ENCODE measurements at places on chromosomes 11 and 22. TPM values are rescaled to one million over a fixed set of nuclear protein-coding genes. Genes with fewer than 3 reads are reported as not detected.

- no peak for DNase-seq
Measured at GRCh38 chr11:66131937-66132632, 62.0 kb downstream of the PACS1 start.

DNA sequence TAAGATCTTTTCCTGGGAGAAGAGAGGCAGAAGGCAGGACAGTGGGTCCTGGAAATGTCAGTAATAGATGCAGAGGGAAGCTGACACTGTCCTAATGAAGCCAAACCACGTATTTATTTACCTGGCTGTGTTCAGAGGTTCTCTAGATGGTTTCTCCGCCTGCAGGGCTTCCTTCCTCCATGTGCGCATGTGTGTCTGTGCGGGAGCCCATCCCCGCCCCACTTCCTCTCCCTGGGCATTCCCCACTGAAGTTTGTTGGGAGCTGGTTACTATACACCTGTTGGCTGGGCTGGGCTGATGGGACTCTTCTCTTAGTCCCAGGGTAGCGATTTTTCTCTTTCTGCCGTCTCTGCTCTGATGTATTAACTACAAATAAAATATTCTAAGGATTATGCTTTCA is 204.9 kb upstream of the TBCEL start:
- DNase-seq, result no peak

DNA sequence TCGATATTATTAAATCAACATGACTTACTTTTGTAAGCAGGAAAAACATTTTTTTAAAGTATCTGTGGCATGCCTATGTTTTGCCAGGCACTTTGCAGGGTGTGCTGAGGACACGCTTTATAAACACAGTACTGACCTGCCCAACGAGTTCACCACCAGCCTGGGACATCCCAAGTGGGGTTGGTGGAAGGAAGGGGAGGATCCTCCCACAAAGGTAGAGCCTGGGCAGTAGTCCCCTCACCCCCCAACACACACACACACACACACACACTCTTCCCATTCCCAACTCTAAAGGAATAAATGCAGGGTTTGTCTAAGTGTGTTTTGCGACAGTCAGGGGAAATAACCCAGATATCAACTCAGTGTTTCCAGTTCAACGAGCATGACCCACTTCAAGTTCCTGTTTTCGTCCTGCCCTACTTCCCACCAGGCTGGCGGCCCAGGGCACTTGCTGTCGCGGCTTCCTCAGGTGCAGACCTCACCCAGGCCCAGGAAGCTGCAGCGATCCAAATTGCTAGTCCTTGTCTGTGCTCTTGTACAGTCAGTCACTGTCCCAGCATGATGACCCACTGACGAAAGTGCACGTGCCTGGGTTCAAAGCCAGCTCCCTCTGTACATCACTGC is 3.1 kb downstream of the CERK start:
- peak; percentile 57 for DNase-seq

DNA sequence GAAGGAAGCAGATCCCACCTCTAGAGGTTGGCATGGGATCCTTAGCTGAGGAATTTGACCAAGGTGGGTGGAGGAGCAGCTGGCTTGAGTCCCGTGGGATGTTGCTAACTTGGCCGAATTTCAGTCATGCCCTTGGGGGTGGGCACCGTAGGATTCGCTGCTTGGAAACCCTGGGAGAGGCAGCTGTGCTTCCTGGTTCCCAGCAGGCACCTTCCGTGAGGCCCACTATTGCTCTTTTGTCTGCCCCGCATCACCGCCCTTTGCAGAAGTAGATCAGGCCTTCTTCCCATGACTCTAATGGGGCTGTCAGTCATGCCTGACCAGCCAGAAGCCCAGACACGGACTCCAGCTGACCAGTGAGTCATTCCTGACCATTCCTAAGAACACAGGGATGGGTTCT is 292.3 kb upstream of the SYN3 start:
- DNase-seq, result no peak

GRCh38 chr11:71103266-71103665 is 149.1 kb downstream of the SHANK2 start:
- DNase-seq, result no peak

DNA sequence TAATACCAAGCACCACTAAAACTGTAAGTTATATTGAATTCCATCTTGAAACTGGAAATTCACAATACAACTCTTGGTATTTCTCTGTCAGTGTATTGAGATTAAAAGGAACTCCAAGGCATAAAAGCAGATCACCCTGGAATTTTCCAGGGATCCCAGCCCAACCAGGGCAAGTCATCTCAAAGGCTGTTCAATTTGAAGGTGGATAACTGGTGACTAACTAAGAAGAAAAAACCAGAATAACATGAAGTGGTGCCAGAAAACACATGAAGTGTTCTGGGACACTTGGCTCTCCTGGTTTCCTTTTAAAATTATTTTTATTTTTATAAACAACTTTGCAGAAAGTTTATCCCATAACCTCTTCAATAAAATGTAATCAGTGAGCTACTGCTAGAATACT is 7.8 kb upstream of the BMAL1 start:
- no peak for DNase-seq

GRCh38 chr11:3905080-3905953 is 49.9 kb downstream of the STIM1 start:
- peak; percentile 64 for DNase-seq

MOGAT2 gene
- not detected for total RNA-seq

CDCA5 gene
- 35.1 TPM for total RNA-seq

Data from activated T-cell treated with anti-CD3 and anti-CD28 coated beads, Interleukin-2, amount 50 U/mL, for 4 hours (primary cell).